ENCODE measurements at places on chromosomes 13 and 19.

- DNase-seq = peak; percentile 68
Observed at GRCh38 chr19:34430738-34431625, 2.8 kb downstream of the UBA2 start.

DNA sequence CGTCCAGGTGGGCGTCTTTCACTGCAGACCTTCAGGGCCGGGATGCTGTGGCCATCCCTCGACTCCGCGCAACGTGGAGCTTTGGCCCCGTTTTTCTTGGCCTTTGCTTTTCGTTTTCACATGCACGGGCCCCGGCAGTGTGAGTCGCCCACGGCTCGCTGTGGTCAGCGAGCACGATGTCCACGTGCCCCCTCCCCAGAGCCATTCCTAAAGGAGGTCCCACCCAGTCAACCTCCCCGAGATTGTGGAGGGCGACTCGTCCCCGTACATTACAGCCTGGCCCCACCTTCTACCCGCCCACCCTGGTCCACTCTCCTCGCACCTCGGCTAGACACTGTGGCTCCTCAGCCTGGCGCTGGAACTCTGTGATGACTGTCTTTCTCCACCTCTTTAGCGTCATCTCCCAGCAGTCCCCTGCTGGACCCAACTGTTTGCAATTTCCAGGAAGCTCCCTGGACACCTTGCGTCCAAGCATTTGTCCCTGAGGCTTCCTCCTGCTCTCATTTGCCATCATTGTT is 405 bp downstream of the ZNF446 start:
- DNase-seq = no peak

DNA sequence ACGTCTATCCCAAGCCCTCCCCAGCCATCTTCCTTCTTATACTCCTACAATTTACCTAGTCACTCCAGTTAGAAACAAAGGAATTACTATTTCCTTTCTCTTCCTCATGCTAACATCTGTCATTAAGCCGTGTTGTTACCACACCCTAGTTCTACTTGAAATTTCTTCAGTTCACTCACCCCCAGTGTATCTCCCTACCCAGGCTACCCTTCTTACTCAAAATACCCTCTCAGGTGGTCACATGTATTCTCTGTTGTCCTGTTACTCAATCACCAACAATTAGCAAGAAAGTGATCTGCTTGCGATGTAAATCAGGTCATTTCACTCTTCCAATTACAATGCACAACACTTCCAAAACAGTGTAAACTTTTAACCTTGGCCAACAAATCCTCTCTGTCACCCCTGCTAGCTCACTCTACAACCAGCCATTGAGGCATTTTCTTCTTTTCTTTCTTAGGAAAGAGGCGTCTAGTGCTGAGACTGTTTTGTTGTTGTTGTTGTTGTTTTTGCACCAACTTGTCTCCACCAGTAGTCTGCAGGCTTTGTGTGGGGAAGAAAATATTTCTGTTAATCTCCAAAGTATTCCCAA is 50.7 kb downstream of the PCDH17 start:
- DNase-seq = no peak

DNA sequence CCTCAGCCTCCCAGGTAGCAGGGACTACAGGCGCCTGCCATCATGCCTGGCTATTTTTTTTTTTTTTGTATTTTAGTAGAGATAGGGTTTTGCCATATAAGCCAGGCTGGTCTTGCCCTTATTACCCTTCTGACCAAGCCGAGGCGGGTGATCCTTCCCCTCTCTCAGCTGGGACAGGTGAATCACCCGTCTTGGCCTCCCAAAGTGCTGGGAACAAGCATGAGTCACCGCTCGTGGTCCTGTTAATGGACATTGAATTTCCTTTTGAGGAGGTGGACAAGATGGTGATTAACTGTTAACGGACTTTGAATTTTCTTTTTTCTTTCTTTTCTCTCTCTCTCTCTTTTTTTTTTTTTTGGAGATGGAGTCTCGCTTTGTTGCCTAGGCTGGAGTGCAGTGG is 10.6 kb downstream of the CD70 start:
- DNase-seq = peak; percentile 12

DNA sequence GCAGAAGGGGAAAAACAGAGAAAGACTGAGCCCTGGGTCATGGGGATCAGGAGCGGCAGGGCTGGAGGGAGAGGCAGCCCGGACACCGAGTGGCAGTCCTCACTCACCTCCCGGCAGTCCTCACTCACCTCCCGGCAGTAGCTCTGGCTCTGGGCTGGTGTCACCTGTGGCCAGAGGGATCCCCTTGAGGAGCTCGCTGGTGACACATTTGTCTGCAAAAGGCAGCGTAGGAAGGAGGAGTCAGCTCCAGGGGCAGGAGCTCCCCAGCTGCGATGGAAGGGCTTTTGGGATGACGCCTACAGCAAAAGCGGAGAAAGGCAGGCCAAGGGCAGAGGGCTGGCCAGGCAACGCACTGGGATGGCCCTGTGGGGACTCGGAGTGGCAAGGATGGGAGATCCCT is 739 bp downstream of the EIF3G start:
- no peak for DNase-seq

DNA sequence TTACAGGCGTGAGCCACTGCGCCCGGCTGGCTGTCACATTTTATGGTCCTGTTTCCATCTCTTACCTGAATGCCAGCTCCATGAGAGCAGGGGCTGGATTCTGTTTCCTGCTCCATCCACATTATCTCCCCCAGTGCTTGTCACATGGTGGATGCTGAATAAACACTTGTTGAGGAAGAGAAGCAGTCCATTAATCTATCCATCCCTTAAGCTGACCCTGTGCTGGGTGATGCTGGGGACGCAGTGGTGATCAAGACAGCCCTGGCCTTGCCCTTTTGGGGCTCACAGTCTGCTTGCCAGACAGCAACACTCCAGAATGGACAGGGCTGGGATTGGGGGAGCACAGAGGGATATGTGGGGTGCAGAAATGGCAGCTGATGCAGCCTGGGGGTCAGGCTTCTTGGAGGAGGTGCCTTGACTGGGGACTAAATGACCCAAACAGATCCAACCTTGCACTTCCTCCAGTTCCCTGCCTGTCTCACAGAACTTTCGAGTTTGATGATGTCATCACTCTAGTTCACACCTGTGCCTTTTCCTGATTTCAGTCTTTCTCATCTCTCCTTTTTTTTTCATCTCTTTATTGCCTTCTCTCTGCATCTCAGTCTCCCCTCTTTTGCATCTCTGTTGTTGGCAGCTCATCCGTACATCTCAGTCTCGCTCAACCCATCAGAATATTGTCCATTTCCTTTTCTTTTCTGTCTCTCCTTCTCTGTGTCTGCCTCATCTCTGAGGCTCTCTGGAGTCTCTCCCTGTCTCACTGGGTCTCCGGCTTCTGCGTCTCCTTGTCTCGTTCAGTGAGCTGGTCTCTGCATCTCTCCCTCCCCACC is 4.6 kb downstream of the IRF2BP1 start:
- DNase-seq = no peak

DNA sequence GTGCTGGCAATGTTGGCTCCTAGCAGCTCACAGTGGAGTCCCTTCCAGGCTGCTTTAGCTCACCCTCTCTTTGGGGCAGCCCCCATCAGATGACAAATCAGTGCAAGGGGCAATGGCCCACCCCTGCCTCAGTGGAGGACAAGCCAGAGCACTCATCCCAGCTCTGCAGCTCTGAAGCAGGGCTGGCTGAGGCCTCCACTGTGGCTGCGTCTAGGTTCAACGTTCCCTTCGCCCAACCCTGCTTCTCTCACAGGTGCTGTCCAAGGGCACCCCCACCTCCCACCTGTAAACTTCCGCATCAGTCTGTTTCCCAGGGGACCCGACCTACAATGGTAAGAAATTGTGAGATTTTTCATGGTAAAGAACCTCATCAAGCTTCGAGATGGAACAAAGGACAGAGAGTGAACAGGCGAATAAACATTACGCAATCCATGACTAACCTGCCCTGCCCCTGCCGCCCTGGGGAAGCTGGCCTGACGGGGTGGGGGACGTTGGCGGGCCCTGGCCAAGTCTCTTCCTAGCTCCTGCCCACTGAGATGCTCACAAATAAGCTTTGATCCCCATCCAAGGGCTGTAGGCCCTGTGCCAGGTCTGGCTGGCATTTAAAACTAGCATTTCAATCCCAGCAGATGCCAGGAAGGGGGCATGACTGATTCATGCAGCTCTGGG is 40.5 kb downstream of the DZIP1 start:
- DNase-seq = no peak

- peak; percentile 70 for DNase-seq
Observed at GRCh38 chr13:76836311-76836710, 49.9 kb downstream of the KCTD12 start.

- no peak for DNase-seq
Observed at GRCh38 chr13:111663505-111663904, 343.1 kb downstream of the TEX29 start.

DNA sequence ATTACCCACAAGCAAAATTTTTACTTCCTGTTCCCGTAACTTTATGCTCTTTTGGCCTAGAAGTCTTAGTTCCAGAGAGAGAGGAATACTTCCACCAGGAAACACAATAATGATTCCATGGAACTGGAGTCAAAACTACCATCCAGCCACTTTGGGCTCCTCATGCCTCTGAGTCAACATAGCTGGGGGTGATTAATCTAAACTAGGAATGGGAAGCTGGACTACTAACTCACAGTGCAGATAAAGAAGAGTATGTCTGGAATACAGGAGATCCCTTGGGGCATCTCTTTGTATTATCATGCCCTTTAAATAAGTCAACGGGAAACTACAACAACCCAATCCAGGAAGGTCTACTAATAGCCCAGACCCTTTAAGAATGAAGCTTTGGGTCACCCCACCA is 8.9 kb upstream of the ELF1 start:
- peak; percentile 45 for DNase-seq

DNA sequence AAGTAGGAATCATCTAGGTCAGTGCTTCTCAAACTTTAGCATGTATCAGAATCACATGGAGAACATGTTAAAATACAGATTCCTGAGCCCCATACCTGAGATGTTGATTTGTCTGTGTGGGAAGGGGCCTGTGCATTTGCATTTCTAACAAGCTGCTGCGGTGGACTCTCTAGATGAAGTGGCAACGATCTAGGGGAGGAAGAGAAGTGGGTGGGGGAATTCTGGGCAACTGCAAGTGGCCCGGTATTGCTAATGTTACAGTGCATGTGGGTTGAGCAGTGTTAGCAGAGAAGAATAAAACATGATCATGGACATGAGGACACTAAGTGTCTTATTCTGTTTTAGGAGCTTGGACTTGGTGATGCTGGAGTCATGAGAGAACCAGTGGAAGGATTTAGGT is 329.0 kb downstream of the OLFM4 start:
- DNase-seq = no peak

- no peak for DNase-seq
Observed at GRCh38 chr13:104436555-104436954, 1370.3 kb upstream of the SLC10A2 start.

GRCh38 chr13:77907666-77908341 is 10.8 kb downstream of the EDNRB start:
- DNase-seq = no peak

GRCh38 chr13:32261567-32261966 is 53.6 kb downstream of the ZAR1L start:
- DNase-seq = peak; percentile 92
